ENCODE measurements at places on chromosomes 3 and 15.

DNA sequence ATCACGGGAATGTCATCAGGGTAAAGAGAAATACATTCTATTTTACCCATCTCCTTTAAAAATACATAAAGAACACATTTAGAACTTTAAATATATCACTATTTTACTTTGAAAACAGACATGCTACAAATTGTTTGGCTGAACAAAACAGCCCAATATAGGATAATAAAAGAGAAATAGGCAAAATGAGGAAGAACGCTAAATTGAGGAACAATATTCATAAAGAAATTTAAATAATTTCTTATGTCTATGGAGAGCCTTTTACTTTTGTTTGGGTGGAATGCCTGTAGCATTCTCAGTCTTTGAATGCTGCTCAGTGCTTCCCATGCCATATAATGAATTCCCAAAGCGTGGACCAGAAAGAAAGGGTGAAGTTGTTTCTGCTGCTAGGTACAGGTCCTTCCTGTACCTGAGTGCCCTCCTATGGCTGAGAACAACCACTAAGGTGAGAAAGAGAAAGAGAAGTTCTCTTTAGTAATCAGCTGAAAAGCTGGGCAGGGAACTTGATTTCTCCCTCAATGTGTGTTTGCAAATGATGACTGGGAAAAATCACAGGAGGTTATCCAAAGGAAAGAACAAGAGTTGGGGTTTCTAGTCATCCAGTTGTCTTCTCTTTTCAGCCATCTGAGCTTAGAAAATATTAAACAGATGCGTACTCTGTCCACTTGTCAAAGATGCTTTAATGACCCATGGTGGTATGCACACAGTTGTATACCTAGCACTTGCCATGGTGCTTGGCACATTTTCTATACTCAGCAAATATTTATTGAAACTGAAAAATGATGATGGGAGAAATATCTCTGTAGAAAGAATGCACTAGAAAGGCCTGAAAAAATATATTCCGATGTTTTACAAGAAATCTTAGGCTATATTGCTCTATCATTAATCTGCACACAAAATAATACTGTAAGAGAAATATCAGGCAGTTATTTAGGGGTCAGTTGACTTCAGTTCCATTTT is 404.6 kb downstream of the TIGIT start:
- no peak for DNase-seq

GRCh38 chr3:128667641-128668040 is 17.0 kb upstream of the RPN1 start:
- DNase-seq: no peak

DNA sequence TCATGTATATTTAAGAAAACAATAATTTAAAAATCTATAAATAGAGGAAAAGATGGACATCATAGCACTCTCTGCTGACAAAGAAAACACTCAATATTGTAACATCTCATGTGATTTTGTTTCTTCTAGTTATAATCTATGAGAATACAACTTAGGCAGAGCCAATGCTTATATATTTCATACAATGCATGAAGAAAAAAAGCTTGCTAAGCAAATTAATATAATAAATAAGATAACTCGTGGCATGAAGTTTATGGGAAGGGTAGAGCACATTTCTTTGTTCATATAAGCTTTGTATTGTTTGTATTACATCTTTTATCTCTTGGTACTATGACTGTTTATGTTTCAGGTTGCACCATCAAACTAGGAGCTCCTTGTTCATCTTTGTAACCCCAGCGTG is 7.6 kb upstream of the ANXA2 start:
- DNase-seq: no peak

DNA sequence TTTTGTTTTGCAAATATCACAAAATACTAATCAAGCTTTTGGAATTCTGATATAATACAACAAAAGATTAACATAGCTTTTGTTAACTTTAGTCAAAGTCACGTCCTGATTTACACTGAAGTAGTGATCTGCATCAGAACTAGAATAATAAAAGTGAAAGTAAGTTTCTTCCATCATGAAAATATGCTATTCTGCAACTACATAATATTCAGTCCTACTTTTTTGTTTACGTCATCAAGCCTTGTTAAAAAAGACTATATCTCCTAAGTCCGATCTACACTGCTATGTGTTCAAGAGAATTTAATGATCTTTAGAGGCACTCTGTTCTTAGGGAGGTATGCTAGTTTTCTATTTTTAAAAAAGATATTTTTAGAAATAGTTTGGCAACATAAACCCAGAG is 330.1 kb downstream of the ARPP21 start:
- DNase-seq: no peak

DNA sequence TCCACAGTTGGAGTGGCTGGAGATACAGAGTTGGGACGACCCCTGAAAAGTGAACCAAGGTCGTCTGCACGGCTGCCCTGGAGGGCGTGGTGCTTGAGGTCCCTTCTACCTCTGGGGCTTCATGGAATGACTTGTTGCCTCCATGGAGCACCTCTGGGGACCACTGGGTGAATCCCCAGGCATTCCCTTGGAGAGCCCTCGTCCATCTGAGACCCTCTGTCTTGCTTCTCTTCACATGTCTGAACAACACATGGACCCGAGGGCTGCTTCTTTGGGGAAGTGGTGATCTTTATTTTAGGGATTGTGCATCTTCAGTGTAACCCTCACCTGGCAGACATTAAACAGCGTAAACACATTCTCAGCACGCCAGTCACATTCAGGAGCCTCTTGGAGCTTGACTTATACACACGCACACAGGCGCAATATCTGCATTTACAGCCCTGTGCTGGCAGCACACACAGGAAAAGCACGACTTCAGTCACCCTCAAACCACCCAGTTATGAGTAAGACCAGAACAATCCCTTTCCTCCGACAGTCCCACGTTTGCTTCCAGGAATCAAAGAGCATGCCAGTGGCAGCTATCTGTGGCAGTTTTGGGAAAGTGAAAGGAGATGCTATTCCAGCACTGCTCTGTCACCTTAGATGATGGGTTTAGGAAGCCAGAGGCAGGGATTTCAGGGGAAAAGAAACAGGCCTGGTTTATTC is 12.6 kb downstream of the FAM107A start:
- DNase-seq: no peak

DNA sequence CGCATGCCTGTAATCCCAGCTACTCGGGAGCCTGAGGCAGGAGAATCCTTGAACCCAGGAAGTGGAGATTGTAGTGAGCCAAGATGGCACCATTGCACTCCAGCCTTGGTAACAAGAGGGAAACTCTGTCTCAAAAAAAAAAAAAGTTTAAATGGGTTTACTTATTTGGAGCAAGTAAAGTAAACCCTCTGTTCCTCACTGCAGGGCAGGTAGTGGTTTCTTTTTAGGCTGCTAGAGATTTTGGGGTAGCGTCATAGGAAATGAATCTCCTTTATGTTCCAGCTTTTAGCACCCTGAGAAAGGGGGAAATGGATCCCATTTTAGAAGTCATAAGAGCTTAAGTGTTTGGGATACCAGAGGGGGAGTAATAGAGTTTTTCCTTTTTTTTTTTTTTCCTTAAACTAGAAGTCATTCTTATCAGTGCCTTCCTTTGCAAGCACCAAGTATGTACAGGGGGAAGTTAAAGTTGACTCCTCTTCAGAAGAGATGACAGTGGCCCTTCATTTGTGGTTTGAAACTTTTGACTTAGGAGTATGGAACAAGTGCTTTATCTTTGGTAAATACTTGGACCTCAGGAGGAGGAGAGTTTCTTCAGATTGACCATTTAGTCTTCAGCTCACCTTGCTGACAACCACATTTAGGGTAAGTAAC is 8.0 kb downstream of the PXK start:
- DNase-seq: no peak

DNA sequence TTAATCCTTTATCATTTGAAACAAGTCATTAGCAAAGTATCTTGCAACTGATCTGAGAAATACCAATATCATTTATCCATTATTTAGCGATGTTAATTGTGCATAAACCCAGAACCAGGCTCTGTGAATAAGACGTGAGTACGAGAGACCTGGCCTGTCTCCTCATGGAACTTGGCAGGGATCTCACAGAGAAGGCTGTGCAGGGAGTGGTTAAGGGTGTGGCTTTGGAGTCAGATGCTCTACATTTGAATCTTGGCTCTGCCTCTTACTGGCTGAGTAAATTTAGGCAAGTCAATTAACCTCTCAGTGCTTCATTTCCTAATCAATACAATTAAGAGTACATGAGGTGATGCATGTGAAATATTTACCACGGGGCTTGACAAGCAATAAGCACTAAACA is 39.9 kb upstream of the TBL1XR1 start:
- no peak for DNase-seq
